ENCODE measurements at places on chromosomes 5 and 9.
A peak's percentile ranks its signal among the peaks of the same experiment; 100 is the strongest.

- DNase-seq, result peak; percentile 67
Observed at GRCh38 chr5:57298985-57299491, 125.2 kb downstream of the GPBP1 start.

DNA sequence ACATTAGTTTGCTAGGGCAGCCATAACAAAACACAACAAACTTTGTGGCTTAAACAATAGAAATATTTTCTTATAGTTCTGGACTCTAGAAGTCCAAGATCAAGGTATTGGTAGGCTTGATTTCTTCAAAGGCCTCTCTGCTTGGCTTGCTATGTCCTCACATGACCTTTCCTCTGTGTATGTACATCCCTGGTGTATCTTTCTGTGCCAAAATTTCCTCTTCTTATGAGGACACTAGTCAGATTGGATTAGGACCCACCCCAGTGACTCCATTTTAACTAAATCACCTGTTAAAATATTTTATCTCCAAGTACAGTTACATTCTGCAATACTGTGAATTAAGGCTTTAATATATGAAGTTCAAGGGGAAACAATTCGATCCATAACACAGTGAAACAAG lies 168.9 kb upstream of the CCNH start:
- DNase-seq, result no peak

DNA sequence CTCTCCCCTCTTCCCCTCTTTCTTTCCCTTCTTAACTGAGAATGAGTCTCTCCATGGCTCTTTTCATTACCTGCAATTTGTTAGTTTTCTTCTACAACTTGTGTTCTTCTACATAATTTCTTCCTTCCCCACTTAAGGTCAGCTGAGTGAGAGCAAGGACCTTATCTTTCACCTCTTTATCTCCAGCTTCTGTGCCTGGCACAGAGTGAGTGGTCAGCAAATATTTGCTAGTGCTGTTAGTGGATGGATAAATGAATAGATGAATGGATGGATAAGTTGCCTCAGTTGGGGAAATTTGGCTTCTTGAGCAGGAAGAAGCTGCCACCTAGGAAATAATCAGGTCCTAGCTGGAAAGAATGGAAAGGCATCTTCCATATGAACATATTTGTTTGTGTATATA lies 44.6 kb upstream of the PPARGC1B start:
- DNase-seq, result no peak

GRCh38 chr9:84136119-84136868 lies 155.7 kb downstream of the RMI1 start:
- no peak for DNase-seq

GRCh38 chr5:36452424-36453006 lies 150.8 kb upstream of the RANBP3L start:
- DNase-seq, result no peak

GRCh38 chr9:128928624-128929023 lies 7.8 kb downstream of the PHYHD1 start:
- DNase-seq, result no peak

DNA sequence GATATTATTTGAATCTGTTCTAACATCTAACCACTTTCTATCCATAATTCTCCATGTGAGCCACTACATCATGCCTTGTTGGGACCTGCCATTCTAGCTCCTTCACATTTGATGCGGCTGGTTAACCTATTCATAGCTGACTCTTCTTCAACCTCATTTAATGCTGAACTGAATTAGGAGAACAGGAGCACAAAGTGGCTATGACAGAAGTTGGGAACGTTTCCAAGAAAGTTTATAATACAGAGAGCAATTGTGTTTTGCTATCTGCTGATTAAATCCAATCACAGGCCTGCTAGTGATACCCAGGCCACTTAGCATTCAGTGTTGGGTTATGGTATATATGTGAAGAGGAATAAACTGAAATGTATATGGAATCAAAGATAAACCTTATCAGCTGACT lies 440.3 kb downstream of the PTPRD start:
- no peak for DNase-seq

- DNase-seq, result no peak
Observed at GRCh38 chr9:120564589-120564988, 15.4 kb downstream of the CDK5RAP2 start.

GRCh38 chr9:136329636-136330405 lies 2.5 kb downstream of the GPSM1 start:
- DNase-seq, result no peak

- DNase-seq, result no peak
Observed at GRCh38 chr5:59067956-59068656, 485.2 kb downstream of the RAB3C start.

- DNase-seq, result no peak
Observed at GRCh38 chr5:135337064-135337463, 62.0 kb downstream of the MACROH2A1 start.

DNA sequence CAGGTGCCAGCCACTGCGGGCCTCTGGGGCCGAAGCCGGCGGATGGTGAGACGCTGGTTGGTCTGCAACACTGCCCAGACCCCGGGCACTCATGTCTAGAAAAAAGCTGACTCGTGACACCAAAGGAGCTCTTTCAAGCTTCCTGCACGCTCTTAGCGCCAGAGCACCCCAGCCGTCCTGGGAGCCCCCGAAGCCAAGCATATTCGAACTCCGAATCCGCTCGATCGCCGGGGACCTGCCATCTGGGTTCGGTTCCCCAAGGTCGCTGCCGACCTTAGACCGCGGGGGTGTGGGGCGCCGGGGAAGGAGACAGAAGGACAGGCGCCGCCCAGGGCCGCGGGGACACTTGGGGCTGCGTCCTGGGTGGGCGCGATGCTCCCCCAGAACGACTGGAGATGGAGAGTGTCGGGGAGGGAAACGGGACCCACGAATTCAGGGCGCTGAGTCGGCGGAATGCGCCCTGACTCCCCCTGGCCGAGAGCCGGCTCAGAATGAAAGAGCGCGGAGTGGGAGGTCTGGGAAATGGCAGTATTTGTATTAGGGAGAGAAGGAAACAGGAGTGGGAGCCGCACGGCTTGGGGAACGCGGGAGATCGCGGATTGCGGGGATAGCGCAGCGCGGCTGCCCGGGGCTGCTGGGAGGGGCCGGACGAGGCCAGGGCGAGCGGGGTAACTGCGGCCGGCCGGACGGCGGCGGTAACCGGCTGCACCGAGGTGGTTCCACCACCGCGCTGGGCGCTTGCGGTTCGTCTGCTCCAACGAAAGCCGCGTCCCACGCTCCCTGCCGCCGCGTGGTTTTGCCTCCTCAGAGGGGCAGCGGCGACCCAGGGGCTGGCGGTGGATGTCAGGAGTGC lies 20.1 kb upstream of the MARCHF6 start:
- DNase-seq, result no peak

- no peak for DNase-seq
Observed at GRCh38 chr5:65808251-65808741, 86.3 kb downstream of the NLN start.

DNA sequence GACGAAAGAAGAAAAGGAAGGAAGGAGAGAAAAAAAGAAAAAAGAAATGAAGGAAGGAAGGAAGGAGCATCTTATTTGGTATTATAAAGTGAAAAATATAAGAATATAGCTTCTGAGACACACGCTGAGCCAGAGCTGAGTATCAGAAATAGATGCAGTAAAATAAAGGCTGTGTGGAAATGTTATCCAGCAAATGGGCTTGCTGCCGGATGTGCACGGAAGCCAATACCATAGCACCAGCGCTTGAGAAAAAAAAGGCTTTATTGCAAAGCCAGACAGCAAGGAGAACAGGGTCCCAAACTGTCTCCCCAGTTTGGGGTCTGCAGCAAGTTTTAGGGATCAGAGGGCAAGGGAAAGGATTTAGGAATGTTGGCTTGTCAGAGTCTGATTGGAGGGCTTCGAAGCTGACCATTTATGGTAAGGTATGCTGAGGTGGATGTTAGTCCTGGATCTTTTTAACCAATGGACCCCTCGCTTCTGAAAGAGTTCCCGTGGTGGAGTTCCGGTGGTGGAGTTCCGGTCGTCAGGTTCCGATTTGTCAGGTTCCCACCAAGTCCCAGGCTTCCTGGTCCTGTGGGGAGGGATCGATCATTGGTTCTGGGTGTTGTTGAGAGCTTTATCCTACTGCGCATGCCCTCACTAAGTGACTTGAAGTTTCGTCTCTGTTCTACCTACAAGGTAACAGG lies 70.4 kb downstream of the SFXN1 start:
- no peak for DNase-seq
